Spleen (tissue), 13 donors: ENCODE measurements at places on chromosomes 13 and 19. TPM values are rescaled to one million over a fixed set of nuclear protein-coding genes. Genes with fewer than 3 reads are reported as not detected.

DNA sequence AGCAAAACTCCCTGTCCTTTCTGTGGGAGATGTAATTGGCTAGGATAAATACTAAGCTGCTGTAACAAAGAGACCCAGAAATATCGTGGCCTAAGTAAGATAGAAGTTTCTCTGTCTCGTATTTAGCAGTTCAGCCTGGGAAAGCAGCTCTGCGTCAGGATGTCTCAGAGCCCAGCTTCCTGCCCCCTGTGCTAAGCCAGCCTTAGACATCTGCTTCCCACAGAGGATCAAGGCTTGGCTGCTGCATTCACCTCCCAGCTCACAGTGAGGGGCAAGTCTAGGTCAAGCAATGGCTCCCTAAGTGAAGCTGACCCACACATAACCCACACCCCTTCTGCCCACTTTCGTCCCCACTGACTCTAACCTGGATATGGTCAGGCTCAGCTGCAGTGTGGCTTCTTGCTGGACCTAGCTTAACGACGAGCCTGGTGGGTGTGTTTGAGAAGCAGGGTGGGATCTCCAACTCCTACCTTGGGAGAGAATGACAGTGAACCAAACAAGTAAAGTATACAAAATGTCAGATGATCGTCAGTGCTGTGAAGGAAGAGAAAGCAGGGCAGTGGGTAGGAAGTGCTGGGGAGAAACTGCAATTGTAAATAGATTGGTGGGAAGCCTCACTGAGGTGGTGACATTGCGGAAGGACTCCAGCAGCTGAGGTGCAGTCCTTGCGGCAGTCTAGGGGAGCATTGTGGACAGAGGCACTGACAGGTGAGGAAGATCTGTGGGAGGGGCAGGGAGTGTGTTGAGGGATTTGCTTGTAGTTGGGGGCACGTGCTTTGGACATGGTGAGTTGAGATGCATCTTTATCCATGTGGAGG, 82.9 kb downstream of the TNFRSF19 start:
- H3K4me3 ChIP-seq, result no peak overlapping the region
- no peaks in the 10 kb centered on the region for H3K27me3 ChIP-seq
- H3K4me1 ChIP-seq, result no peaks in the 10 kb centered on the region
- no peak for DNase-seq

GRCh38 chr13:45626731-45627374, 11.3 kb upstream of the ERICH6B start:
- H3K27ac ChIP-seq, result no peak overlapping the region
- no peak overlapping the region for H3K4me3 ChIP-seq
- DNase-seq, result no peak
- peaks cover 19% of the 10 kb centered on the region for H3K27me3 ChIP-seq

- no peaks in the 10 kb centered on the region for H3K4me1 ChIP-seq
- H3K4me3 ChIP-seq, result no peak overlapping the region
- H3K27me3 ChIP-seq, result no peaks in the 10 kb centered on the region
- DNase-seq, result no peak
- H3K36me3 ChIP-seq, result no peaks in the 10 kb centered on the region
Observed at GRCh38 chr13:48643159-48643558, 10.6 kb upstream of the CYSLTR2 start.

- H3K4me1 ChIP-seq, result no peaks in the 10 kb centered on the region
- H3K4me3 ChIP-seq, result no peak overlapping the region
- H3K27me3 ChIP-seq, result no peaks in the 10 kb centered on the region
- H3K27ac ChIP-seq, result no peak overlapping the region
Observed at GRCh38 chr19:43606569-43607229, 5.2 kb upstream of the SRRM5 start.

DNA sequence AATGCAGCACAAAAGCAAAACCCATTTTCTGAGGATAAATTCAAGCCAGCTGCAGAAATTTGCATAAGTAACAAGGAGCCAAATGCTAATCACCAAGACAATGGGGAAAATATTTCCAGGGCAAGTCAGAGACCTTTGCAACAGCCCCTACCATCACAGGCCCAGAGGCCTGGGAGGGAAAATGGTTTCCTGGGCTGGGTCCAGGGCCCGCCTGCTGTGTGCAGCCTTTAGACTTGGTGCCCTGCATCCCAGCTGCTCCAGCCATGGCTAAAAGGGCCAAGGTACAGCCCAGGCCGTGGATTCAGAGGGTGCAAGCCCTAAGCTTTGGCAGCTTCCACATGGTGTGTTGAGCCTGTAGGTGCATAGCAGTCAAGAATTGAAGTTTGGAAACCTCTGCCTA, 309.5 kb upstream of the SGCG start:
- no peak overlapping the region for H3K27ac ChIP-seq
- no peak overlapping the region for H3K4me3 ChIP-seq
- H3K27me3 ChIP-seq, result no peaks in the 10 kb centered on the region

DNA sequence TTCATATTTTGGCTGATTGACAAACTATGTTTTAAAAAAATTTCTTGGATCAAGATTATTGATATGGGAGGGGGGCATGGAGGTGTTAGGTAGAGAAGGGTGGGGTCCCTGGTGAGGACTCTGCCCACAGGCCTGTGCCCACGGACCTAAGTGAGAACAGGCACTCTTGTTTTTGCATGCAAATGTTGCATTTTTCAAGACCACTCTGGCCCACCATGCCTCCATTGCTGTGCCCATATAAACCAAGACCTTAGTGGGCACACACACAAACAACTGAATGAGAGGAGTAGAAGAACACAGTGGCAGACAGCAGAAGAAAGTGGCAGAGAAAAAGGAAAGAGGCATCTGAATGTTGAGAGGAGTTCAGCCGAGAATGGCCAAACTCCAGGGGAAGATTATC, 69.6 kb upstream of the ZNF98 start:
- no peak overlapping the region for H3K4me3 ChIP-seq
- H3K27me3 ChIP-seq, result no peaks in the 10 kb centered on the region
- no peaks in the 10 kb centered on the region for H3K4me1 ChIP-seq
- H3K27ac ChIP-seq, result no peak overlapping the region

- peaks cover 34% of the 10 kb centered on the region for H3K36me3 ChIP-seq
- DNase-seq, result no peak
- peaks cover 26% of the 10 kb centered on the region for H3K4me1 ChIP-seq
- H3K27ac ChIP-seq, result no peak overlapping the region
Observed at GRCh38 chr19:3674784-3675543, 25.3 kb downstream of the PIP5K1C start.

DNA sequence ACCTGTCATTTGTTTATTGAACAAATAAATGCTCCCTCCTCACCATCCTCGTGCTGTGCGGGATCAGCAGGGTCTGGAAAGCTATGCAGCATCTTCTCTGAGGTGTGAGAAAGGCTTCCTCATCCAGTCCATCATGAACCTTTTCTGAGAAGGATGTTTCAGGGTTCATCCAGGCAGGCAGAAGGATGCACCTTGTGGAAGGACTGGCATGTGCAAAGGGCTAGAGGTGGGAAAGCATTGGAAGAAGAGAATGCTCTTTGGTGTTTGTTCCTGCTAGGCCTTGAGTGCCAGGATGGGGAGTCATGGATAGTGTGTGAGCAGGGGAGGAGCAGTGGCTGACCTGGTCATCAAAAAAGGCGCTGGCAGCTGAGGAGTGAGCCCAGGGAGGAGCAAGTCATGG, 6.6 kb downstream of the PALM start:
- peaks cover 14% of the 10 kb centered on the region for H3K4me1 ChIP-seq
- H3K27ac ChIP-seq, result no peak overlapping the region
- no peak overlapping the region for H3K4me3 ChIP-seq
- peaks cover 12% of the 10 kb centered on the region for H3K27me3 ChIP-seq
- no peaks in the 10 kb centered on the region for H3K36me3 ChIP-seq
- no peak for DNase-seq

GRCh38 chr19:46953955-46954501, 65.6 kb upstream of the NPAS1 start:
- H3K27me3 ChIP-seq, result no peaks in the 10 kb centered on the region
- no peak overlapping the region for H3K27ac ChIP-seq
- H3K4me3 ChIP-seq, result no peak overlapping the region
- peaks cover 38% of the 10 kb centered on the region for H3K4me1 ChIP-seq
- DNase-seq, result no peak

- peak overlapping the region; percentile 76 for H3K4me3 ChIP-seq
- peaks cover 26% of the 10 kb centered on the region for H3K4me1 ChIP-seq
- no peak for DNase-seq
- H3K36me3 ChIP-seq, result peaks cover 9% of the 10 kb centered on the region
Observed at GRCh38 chr19:11814700-11815035, 595 bp downstream of the ZNF440 start.

GRCh38 chr19:56372281-56372680, 21.1 kb downstream of the ZNF582 start:
- H3K27me3 ChIP-seq, result no peaks in the 10 kb centered on the region
- peaks cover 16% of the 10 kb centered on the region for H3K4me1 ChIP-seq
- H3K36me3 ChIP-seq, result peaks cover 9% of the 10 kb centered on the region

DNA sequence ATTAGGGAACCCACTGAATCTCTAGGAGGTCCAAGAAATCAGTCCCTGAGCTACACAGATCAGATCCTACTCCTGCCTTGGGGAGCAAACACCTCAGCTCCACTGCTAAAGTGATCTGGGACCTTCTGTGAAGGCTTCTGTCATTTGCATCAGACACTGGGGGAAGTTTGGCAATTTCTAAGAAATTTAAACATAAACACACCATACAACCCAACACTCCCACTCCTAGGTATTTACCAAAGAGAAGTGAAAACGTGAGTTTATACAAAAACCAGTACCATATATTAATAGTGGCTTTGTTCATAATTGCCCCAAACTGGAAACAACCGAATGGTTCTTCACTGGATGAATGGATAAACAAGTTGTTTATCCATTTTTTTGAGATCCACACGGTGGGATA, 7.3 kb upstream of the TYROBP start:
- H3K27ac ChIP-seq, result peak overlapping the region; percentile 64
- no peak for DNase-seq
- H3K4me1 ChIP-seq, result peaks cover 44% of the 10 kb centered on the region

- peaks cover 84% of the 10 kb centered on the region for H3K36me3 ChIP-seq
- no peak for DNase-seq
- no peak overlapping the region for H3K4me3 ChIP-seq
- no peaks in the 10 kb centered on the region for H3K4me1 ChIP-seq
- H3K27ac ChIP-seq, result peak overlapping the region; percentile 23
Observed at GRCh38 chr19:16871871-16872270, 16.9 kb upstream of the F2RL3 start.

DNA sequence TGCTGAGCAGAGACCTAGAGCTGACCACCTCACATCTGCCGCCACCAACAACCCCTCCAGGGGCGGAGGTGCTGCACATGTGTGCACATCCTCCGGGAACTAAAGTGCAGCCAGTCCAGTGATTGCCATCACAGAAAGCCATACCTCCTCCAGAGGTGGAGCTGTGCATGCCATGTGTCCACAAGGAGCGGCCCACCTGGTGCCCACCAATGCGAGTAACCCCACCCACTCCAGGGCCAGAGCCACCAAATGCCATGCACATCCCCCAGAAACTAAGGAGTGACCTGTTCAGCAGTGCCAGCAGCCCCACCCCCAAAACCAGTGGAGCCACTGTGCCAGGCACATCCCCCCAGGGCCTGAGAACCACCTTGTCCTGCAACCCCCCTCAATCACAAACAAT, 557.9 kb downstream of the UQCRFS1 start:
- H3K27ac ChIP-seq, result no peak overlapping the region
- H3K36me3 ChIP-seq, result no peaks in the 10 kb centered on the region
- H3K27me3 ChIP-seq, result no peaks in the 10 kb centered on the region
- DNase-seq, result no peak

GRCh38 chr19:11359421-11359820, 4.2 kb downstream of the PLPPR2 start:
- no peak for DNase-seq
- H3K27me3 ChIP-seq, result no peaks in the 10 kb centered on the region
- peaks cover 17% of the 10 kb centered on the region for H3K36me3 ChIP-seq

DNA sequence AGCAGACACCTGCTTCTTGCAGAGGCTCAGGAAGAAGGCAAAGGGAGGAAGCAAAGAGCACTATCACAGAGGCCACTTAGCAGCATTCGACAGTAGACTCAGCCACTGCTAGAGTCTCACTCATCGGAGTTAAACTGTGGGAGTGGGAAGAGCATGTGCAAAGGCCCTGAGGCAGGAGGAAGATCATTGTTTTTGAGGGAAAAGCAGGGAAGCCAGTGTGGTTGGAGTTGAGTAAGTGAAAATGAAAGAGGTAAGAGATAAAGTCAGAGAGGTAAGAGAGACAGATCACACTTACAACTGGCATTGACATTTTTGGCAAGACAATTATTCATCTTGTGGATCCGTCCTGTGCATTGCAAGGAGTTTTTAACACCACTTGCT, 41.1 kb upstream of the CEACAM20 start:
- no peak overlapping the region for H3K27ac ChIP-seq
- no peaks in the 10 kb centered on the region for H3K27me3 ChIP-seq
- H3K4me3 ChIP-seq, result no peak overlapping the region

GRCh38 chr13:112655913-112656312, 33.9 kb upstream of the ATP11A start:
- no peak for DNase-seq
- H3K4me1 ChIP-seq, result no peaks in the 10 kb centered on the region
- H3K27me3 ChIP-seq, result no peaks in the 10 kb centered on the region
- H3K27ac ChIP-seq, result no peak overlapping the region
- no peaks in the 10 kb centered on the region for H3K36me3 ChIP-seq

- no peaks in the 10 kb centered on the region for H3K36me3 ChIP-seq
- no peak overlapping the region for H3K27ac ChIP-seq
- H3K27me3 ChIP-seq, result no peaks in the 10 kb centered on the region
- H3K4me1 ChIP-seq, result no peaks in the 10 kb centered on the region
- peak; percentile 61 for DNase-seq
Observed at GRCh38 chr13:85508683-85509329, 290.4 kb downstream of the SLITRK6 start.

- no peak for DNase-seq
- no peaks in the 10 kb centered on the region for H3K27me3 ChIP-seq
- peaks cover 57% of the 10 kb centered on the region for H3K36me3 ChIP-seq
Observed at GRCh38 chr13:20993211-20993610, 68.2 kb downstream of the LATS2 start.

- H3K27ac ChIP-seq, result no peak overlapping the region
- H3K4me3 ChIP-seq, result no peak overlapping the region
- no peaks in the 10 kb centered on the region for H3K4me1 ChIP-seq
- no peak for DNase-seq
- H3K27me3 ChIP-seq, result no peaks in the 10 kb centered on the region
Observed at GRCh38 chr13:28564030-28564429, 69.1 kb upstream of the FLT1 start.

- no peaks in the 10 kb centered on the region for H3K4me1 ChIP-seq
- H3K36me3 ChIP-seq, result no peaks in the 10 kb centered on the region
- no peak overlapping the region for H3K27ac ChIP-seq
- H3K27me3 ChIP-seq, result no peaks in the 10 kb centered on the region
- H3K4me3 ChIP-seq, result no peak overlapping the region
Observed at GRCh38 chr13:41520660-41521630, 63.6 kb downstream of the RGCC start.

The YIPF2 gene
- polyA plus RNA-seq, result 16.8 TPM

The LILRB1 gene
- 56.4 TPM for polyA plus RNA-seq

The LGALS7 gene
- 0.52 TPM for polyA plus RNA-seq

The CALR3 gene
- polyA plus RNA-seq, result 0.08 TPM

The GAS6 gene
- 16.7 TPM for polyA plus RNA-seq

The PDX1 gene
- not detected for polyA plus RNA-seq

The GPC5 gene
- polyA plus RNA-seq, result 0.04 TPM

The SIGLEC12 gene
- 5.3 TPM for polyA plus RNA-seq

The ZNF229 gene
- polyA plus RNA-seq, result 1.2 TPM

The DLL3 gene
- polyA plus RNA-seq, result 0.58 TPM

The NLRP9 gene
- polyA plus RNA-seq, result not detected
